NCI-H1048 (cell line): ENCODE measurements at places on chromosomes 2 and 18.

DNA sequence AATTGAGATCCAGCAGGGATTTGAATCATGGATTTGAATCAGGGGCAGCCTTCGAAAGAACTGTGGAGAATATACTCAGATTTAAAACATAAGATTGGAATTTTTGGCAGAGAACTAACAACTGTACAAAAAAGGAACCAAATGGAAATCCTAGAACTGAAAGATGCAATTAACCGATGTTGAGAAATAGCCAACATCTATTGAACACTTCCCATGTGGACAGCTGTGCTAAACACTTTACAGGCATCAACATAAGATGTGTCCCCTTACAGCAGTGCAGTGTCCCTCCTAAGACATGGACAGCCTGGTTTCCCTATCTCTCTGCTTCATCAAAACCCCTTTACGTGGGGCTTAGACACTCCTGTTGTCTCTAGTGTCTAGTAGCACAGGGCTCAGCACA, 3.7 kb upstream of the IL1RN start:
- no peak for DNase-seq

DNA sequence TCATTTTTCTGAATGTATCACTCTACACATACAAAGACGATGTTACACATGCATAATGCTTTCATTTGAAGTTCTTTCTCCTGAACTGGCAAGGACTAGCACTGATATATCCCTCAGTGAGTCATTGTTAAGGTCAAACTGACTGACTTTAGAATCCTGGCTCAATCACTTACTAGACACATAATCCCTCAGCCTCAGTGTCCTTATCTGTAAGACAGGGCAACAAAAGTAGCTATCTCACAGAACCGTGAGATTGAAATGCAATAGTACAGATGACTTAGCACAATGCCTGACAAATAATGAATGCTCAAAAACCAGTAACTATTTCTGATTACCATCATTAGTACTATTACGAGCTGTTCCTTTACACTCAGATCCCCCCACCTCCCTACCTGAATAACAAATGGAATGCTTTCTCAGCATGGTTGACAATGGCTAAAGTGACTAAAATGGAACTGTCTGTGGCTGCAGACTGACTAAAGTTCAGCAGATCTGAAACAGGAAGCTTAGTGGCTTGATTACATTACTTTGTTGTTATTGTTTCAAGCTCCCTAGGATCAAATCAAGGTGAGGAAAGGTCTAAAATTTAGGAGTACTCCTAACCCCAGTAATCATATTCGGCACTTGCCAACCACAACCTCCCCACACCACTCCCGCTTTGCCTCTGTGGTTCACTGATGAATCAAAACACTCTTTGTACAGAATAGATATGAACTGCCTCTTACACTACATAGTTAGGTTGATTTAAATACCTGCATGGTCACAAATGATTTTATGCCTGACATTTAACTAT, 35.8 kb upstream of the CACNB4 start:
- DNase-seq, result no peak

DNA sequence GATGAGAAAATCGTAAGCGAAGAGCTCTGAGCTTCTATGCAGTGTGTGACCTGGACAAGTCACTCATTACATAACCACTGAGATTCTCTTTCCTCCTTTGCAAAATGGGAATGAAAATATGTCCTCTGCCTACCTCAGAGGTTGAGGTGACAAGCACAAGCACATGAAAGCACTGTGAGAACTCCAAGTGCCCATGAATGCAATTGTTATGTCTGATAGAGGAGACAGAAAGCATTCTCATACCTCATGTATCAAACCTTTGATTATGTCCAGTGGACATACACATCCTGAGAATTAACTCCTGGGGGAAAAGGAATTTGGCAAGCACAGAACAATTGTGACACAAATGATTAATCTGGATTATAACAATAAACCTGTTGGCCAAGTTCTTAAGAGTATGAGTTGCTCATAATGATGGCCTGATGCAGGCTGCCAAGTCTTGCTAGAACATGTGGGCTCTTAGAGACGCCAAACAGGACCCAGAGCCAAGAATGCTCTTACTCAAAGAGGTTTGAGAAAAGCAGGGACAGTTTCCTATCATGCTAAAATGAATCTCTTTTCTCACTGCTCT, 8.5 kb upstream of the RMDN2 start:
- DNase-seq, result no peak

GRCh38 chr2:81894451-81894990, 1590.0 kb upstream of the LRRTM1 start:
- DNase-seq, result no peak

GRCh38 chr2:179263015-179263414, 1.6 kb downstream of the SESTD1 start:
- no peak for DNase-seq

- DNase-seq, result no peak
These were observed 115.0 kb upstream of the EPB41L5 start for GRCh38 chr2:119897736-119898395.

DNA sequence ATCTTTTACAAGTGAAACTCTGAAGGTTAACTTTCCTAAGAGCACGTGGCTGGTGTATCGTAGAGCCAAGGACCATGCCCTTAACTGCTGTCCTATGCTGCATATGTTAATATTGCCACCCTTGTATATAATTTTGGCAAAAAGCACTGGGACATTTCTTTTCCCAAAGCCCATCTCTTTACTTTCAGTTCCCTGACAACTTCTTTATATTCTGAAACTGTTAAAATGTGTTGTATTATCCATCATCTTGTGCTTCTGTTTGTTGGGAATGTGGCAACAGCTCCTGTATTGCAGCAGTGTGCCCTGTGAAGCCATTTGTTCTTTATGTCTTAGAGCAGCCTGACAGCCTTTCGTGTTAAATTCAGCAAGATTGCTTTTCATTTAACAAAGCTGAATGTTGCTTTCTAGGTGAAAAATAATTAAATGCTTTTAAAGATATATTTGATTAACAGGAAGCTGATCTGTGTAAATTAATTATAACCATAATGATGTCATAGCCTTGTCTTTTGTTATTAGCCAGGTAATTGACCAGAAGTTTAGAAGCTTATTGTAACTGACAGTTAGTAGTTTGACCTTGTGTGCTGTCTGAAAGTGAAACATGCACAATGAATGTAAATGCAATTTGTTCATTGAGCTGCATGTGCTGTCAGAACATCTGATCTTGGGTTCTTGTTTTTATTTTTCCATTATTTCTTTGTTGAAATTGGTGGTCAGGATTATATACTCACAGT, 9.7 kb downstream of the RHBDD1 start:
- no peak for DNase-seq

- no peak for DNase-seq
These were observed 85.2 kb upstream of the RTN4 start for GRCh38 chr2:55135491-55135890.

DNA sequence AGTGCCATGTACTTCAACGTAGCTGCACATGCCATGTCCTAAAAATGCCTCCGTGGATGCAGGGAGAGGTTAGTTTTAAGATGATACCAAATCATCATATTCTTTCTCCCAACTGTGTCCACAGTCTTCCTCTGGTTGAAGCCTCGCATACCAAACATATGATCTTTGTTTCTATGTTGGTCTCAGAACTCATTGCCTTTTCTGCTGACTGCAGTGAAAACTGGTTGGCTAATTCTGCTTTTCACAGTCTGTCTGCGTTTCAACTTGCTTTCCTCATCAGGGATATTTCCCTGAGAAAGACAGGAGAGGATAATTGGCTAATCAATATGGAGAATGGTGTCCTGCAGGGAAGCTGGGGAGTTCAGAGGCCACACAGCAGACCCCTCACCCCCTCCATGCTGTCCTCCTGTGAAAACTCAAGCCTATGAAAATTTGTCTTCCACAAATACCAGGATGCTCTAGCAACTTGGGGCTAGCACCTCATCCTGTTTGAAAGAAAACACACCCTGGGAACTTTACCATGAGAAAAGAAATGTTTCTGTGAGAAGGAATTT, 192.2 kb upstream of the PXDN start:
- DNase-seq, result no peak

- peak; percentile 4 for DNase-seq
These were observed 22.9 kb upstream of the LBH start for GRCh38 chr2:30208453-30208852.

DNA sequence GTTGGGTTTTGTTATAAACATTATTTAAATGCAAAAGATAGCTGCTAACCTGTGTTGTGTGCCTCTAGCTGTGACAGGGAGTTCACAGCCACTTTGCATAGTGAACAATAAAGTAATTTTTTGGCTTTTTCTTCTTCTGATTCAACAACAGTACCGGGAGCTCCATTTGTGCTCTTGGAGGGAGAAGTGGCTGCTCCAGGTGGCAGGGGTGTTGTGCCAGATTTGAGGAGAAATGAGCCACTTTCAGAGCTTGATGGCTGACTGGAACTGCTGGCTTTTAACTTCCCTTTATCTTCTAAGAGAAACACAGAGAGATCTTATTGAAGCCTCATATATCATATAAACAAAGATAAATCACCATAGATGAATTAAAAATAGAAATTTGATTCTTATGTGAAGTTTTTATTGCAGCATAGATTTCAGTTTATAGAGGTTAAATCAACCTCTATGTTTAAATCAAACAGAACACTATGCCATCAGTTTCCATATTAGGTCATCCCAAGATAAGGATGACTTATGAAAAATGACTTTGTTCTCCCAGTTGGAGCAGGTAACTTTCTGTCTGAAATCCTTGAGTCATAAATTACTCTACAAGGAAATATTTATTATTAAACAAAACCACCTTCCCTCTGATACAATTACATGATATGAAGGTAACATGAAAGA, 182.0 kb upstream of the SESTD1 start:
- DNase-seq, result no peak

DNA sequence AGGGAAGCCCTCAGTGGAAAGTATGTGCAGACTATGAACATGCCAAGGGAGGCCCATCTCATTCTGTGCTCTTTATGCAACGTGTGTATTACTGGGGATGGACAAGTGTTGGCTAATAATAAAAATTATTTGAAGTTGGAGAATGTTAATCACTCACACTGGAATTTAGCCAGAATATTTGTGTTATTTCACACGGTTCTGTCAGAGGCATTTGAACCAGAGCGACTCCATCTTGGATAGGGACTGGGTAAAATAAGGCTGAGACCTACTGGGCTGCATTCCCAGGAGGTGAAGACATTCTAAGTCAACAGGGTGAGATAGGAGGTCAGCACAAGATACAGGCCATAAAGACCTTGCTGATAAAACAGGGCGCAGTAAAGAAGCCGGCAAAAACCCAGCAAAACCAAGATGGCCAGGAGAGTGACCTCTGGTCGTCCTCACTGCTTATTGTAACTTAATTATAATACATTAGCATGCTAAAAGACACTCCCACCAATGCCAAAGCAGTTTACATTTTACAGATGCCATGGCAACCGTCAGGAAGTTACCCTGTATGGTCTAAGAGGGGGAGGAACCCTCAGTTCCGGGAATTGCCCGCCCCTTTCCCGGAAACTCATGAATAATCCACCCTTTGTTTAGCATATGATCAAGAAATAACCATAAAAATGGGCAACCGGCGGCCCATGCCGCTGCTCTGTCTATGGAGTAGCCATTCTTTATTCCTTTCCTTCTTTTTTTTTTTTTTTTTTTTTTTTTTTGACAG, 2.6 kb upstream of the FZD5 start:
- no peak for DNase-seq

DNA sequence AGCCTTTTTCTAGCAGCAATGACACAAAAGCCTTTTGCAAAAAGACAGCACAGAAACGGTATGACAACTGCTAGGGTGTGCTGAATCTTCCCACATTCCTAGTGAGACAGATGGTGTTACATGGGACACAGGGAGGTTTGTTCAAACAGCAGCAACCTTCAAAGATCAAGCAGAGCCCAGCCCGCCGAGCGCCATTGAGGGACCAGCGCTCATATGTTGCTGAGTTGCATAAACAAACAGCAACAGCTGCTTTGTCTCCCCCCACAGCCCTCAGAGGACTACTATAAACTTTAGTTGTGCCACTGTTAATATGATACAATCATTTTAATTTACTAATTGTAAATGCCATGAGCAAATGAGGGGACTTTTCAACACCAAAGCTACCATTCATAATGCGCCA, 117.7 kb downstream of the ZEB2 start:
- DNase-seq, result no peak

GRCh38 chr2:52933878-52934277, 833.7 kb upstream of the CHAC2 start:
- DNase-seq, result no peak

- no peak for DNase-seq
These were observed 994 bp upstream of the DTNA start for GRCh38 chr18:34709104-34709503.
